Eye (tissue), 1 donor: ENCODE measurements at places on chromosomes 5 and 9.

GRCh38 chr5:106314221-106314824 is 1356.4 kb downstream of the EFNA5 start:
- DNase-seq, result no peak

GRCh38 chr9:21616082-21616778 is 134.1 kb upstream of the IFNE start:
- DNase-seq, result no peak

DNA sequence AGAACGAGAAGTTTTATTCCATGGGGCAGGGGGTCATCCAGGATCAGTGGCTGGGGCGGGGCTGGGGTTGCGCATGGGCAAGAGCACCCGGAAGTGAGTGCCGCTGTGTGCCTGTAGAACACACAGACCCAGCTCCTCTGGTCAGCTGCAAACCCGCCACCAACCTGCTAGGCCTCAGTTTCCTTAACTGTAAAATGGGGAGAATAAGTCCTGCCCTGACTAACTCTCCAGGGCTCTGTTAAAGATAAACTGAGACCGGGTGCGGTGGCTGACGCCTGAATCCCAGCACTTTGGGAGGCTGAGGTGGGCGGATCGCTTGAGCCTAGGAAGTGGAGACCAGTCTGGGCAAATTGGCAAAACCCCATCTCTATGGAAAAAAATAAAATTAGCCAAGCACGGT is 152.2 kb downstream of the GABBR2 start:
- DNase-seq, result no peak

GRCh38 chr5:112238473-112238872 is 180.6 kb downstream of the EPB41L4A start:
- DNase-seq, result no peak

DNA sequence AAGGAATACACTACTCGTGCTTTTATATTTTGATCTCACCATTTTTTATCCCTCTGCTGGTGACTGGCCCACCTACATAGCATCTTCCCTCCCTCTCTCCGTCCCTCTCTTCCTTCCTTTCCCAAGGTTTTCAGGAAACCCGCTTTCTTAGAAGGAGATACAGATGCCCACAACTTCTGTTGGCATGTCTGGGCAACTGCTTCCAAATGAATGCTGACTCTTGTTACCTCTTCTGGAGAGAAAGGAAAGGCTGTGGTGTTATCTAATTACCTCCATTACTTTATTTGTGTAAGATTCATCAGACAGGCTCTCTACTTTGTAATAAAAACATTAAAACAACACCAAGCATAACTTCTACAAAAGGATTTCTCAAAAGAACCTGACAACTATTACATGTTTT is 20.2 kb downstream of the FANCC start:
- no peak for DNase-seq

- no peak for DNase-seq
Measured at GRCh38 chr5:140312067-140312790, 9.3 kb upstream of the PFDN1 start.

GRCh38 chr9:880725-881124 is 39.2 kb downstream of the DMRT1 start:
- DNase-seq, result no peak

GRCh38 chr9:131734165-131734610 is 5.7 kb downstream of the RAPGEF1 start:
- DNase-seq, result no peak

- no peak for DNase-seq
Measured at GRCh38 chr9:133440874-133441273, 18.7 kb downstream of the ADAMTS13 start.
